ENCODE measurements at places on chromosomes 3 and 15. TPM values are rescaled to one million over a fixed set of nuclear protein-coding genes. Genes with fewer than 3 reads are reported as not detected.

DNA sequence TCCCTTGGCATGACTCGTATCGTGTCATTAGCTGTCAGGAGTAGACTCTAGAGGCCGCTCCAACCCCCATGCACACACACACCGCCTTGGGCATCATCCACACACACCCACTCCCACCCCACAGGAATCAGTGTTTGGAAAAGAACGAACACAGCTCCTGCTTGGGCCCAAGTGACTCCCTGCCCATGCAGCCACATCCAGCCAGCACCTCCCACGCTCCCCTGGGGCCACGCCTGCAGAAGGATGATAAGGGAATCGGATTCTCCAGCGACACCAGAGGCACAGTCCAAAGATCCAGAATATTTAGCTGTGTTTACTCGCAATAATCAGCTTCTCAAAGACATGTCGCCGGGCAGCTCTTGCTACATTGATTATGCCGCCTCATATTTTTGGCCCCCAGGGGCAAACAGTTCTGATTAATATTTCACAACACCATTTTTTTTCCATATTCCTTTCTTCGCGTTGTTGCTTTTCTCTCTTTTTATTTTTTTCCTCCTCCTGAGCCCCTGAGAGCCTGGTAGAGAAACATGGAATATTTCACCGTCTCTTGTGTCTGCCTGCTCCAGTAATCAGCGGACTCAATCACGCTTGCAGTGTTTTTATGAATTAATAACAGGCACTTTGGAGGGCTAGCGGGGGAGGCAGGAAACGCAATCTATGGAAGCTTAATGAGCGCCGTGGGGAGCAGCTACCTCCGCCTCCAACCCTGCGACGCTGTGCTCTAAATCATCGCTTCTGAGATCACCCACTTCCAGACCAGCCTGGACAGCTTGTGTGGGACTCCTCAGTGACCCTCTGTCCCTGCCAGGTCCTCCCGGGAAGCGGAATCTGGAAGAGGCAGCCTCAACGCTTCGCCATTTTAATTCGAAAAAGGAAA, 221.4 kb downstream of the TLE3 start:
- no peak for DNase-seq
- H3K4me1 ChIP-seq = 0 out of 2 replicates have a peak, but pooled peaks cover 4% of the 10 kb centered on the region
- no peaks in the 10 kb centered on the region for H3K27me3 ChIP-seq

The LEO1 gene
- total RNA-seq = 21.7 TPM

The TMEM45A gene
- 21.6 TPM for total RNA-seq

The CYP1A2 gene
- total RNA-seq = not detected

The GOLGA8B gene
- 67.3 TPM for total RNA-seq

GRCh38 chr3:115651087-115651486, 27.8 kb downstream of the GAP43 start:
- no peak overlapping the region for H3K4me3 ChIP-seq
- H3K27ac ChIP-seq = no peak overlapping the region
- H3K36me3 ChIP-seq = no peaks in the 10 kb centered on the region
- DNase-seq = no peak
- H3K27me3 ChIP-seq = no peaks in the 10 kb centered on the region

DNA sequence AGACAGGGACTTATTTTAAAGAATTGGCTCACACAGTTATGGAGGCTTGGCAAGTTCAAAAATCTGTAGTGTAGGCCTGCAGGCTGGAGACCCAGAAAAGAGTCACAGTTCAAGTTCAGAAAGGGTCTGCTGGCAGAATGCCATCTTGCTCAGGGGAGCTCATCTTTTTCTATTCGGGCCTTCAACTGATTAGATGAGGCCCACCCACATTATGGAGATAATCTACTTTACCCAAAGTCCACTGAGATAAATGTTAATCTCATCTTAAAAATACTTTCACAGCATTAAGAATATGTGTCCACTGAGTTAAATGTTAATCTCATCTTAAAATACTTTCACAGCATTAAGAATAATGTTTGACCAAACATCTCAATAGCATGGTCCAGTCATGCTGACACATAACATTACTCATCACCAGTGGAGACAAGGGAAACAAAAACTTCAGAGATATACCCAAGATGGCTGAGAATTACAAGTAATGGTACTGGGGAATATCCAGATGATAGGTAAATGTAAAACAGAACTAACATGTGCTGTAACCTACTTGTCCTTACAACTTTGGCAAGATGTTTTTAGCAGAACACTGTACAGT, 74.3 kb upstream of the STAC start:
- no peaks in the 10 kb centered on the region for H3K27me3 ChIP-seq
- H3K4me3 ChIP-seq = no peak overlapping the region
- H3K36me3 ChIP-seq = no peaks in the 10 kb centered on the region
- H3K27ac ChIP-seq = no peak overlapping the region

DNA sequence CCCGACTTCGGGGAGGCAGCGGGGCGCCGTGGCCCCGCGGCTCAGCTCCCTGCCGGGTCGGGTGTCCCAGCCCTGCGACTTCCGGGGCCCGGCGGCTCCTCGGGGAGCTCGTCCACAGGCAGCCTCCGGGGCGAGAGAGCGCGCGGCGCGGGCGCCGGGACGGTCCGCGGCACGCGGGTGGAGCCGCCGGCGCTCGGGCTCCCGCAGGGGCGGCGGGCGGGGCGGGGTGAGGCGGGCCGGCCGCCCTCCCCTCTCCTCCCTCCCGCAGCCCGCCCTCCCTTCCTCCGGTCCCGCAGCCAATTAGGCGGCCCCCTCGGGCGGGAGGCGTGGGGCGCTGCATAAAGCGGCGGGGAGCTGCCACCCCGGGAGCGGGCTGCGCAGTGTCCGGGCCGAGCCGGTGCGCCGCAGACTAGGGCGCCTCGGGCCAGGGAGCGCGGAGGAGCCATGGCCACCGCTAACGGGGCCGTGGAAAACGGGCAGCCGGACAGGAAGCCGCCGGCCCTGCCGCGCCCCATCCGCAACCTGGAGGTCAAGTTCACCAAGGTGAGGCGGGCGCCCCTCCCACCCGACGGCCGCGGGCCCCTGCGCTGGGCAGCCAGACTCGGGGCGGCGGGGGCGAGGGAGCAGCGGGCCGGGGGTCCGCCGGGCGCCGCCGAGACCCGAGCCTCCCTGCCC, at the start of gene ALDH1A3:
Gene ALDH1A3, plus strand, starts transcription at position 368 of the 675 bp plus-strand sequence. Its CDS starts 77 bp downstream, at position 445.
- H3K36me3 ChIP-seq = peaks cover 23% of the 10 kb centered on the region
- H3K27ac ChIP-seq = peak within 1 kb of the TSS; percentile 75
- H3K4me3 ChIP-seq = peak within 1 kb of the TSS; percentile 94
- no peaks in the 10 kb centered on the region for H3K27me3 ChIP-seq
- H3K4me1 ChIP-seq = peaks cover 29% of the 10 kb centered on the region

The C2CD4B gene
- not detected for total RNA-seq

DNA sequence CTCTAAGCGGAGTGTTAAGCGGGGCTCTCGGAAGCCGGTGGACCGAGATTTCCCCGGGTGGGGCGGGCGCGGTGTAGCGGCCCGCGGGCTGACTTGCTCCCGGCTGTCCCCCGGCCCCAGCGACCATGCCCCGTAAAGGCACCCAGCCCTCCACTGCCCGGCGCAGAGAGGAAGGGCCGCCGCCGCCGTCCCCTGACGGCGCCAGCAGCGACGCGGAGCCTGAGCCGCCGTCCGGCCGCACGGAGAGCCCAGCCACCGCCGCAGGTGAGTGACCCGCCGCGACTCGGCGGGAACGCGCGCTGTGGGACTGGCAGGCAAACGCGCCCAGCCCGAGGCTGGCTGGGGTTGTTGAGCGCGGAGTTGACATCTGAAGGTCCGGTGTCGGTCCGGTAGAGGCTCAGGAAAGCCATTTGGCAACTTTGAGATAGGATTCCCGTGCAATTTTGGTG, 1.3 kb downstream of the SMC4 start:
- no peaks in the 10 kb centered on the region for H3K27me3 ChIP-seq
- H3K4me3 ChIP-seq = peak overlapping the region; percentile 90
- DNase-seq = no peak
- peaks cover 34% of the 10 kb centered on the region for H3K4me1 ChIP-seq
- H3K27ac ChIP-seq = peak overlapping the region; percentile 67
- peaks cover 6% of the 10 kb centered on the region for H3K36me3 ChIP-seq

DNA sequence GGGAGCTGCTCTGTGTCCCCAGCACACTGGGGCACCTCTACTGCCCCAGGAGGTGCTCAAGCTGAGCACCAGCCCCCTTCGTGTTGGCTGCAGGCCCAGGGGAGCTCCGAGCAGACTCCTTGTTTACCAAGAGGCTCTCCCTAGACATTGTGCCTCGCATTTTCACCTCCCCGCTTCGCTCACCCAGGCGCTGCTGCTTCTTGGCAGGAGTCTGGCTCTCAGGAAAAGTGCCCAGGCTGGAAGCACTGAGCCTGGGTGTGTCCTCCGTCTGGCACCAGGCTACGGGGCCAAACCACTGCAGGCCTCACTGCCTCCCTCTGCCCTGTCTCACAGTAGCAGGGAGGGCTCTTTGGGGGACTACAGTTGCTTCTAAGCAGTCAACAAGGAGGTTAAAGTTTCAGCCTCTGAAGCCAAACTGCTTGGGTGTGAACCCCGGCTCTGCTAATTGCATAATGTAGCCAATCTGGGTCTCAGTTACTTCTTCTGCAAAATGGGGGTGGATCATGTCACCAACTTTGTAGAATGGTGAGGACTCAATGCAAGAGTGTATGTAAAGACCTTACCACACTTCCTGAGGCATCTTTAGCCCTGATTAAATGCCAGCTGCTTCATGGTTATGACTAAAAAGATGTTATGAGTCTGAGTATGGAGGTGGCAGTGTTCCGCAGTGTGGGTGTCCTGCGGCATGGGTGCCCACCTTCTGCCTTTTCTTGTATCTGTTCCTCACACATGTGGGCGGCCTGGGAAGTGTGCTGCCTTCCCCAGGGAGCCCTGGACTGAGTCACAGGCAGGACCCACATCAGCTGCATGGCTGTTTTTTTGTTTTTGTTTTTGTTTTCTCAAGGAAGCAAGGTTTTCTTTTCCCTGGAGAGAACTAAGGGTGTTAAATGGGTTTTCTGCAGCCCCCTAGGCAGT, 88.9 kb downstream of the CLSTN2 start:
- no peak overlapping the region for H3K4me3 ChIP-seq
- DNase-seq = no peak
- H3K36me3 ChIP-seq = no peaks in the 10 kb centered on the region
- no peaks in the 10 kb centered on the region for H3K4me1 ChIP-seq
- H3K27ac ChIP-seq = no peak overlapping the region
- H3K27me3 ChIP-seq = no peaks in the 10 kb centered on the region

The SCAANT1 gene
- not detected for total RNA-seq

GRCh38 chr3:180680097-180680430, 775 bp upstream of the CCDC39 start:
- no peak for DNase-seq
- H3K27me3 ChIP-seq = no peaks in the 10 kb centered on the region
- H3K4me1 ChIP-seq = peaks cover 14% of the 10 kb centered on the region
- H3K27ac ChIP-seq = no peak overlapping the region
- H3K36me3 ChIP-seq = no peaks in the 10 kb centered on the region
